ENCODE measurements at places on chromosomes 13 and 19. TPM values are rescaled to one million over a fixed set of nuclear protein-coding genes. Genes with fewer than 3 reads are reported as not detected.

The SERP2 gene
- 2.6 TPM for total RNA-seq

The FGF22 gene
- total RNA-seq, result 0.77 TPM

The IRGC gene
- not detected for total RNA-seq

The REEP6 gene
- total RNA-seq, result 49.4 TPM

GRCh38 chr13:110517505-110518225 is 43.9 kb downstream of the RAB20 start:
- H3K27me3 ChIP-seq, result no peaks in the 10 kb centered on the region
- no peaks in the 10 kb centered on the region for H3K4me1 ChIP-seq
- no peak overlapping the region for H3K27ac ChIP-seq
- H3K4me3 ChIP-seq, result no peak overlapping the region

GRCh38 chr13:43061496-43062280 is 38.3 kb downstream of the DNAJC15 start:
- H3K4me3 ChIP-seq, result peak overlapping the region; percentile 100
- peaks cover 5% of the 10 kb centered on the region for H3K4me1 ChIP-seq

DNA sequence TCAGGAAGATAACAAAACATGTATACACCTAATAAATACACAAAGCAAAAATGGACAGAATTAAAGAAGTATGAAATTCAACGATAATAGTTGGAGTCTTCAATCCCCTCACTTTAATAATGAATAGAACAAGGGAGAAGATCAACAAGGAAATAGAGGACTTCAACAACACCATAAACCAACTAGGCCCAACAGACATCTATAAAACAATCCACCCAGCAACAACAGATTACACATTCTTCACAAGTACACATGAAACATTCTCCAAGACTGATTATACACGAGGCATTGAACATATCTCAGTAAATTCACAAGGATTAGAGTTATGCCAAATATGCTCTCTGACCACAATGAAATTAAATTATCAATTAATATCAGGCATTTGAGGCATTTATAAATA is 185.5 kb upstream of the NBEA start:
- H3K4me1 ChIP-seq, result peaks cover 7% of the 10 kb centered on the region
- DNase-seq, result no peak
- H3K4me3 ChIP-seq, result no peak overlapping the region
- no peaks in the 10 kb centered on the region for H3K36me3 ChIP-seq
- H3K27ac ChIP-seq, result no peak overlapping the region
- no peaks in the 10 kb centered on the region for H3K27me3 ChIP-seq

DNA sequence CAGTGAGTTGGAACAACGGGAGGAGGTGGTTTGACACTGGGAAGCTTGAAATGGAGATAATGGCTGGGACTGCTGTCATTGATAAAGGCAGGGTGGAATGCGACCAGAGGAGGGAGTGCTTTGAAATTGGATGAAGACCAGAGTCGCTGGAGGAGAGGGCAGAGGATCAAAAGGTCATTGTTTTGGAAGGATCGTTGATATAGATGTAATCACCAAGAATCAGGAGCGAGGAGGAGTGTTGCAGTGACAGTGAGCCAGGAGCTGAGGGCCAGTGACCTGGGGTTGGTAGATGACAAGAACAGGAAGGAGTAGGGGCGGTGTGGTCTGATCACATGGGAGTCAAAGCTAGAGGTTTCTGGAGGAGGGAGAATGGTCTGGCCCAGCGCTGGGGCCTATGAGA is 25.3 kb downstream of the TM9SF2 start:
- H3K36me3 ChIP-seq, result peaks cover 79% of the 10 kb centered on the region
- DNase-seq, result no peak
- no peak overlapping the region for H3K27ac ChIP-seq
- no peak overlapping the region for H3K4me3 ChIP-seq
- no peaks in the 10 kb centered on the region for H3K4me1 ChIP-seq
- no peaks in the 10 kb centered on the region for H3K27me3 ChIP-seq

DNA sequence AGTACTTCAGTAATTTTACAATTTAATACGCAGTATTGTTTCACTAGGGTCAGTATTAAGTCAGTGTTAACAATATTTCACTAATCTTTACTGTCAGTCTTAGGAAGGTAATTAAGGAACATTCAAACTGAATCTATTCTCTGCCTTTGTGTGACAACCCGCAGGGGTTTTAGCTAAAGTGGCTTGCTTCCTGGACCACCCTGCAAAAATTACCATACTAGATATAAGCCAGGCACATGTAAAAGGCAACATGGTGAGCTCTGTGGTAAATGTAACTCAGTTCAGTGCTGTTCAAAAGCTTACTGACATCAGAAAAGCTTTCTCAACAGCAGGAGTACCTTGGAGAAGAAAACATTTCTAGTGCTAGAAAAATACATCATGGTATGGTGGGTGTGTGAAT is 116.7 kb downstream of the FREM2 start:
- H3K27me3 ChIP-seq, result no peaks in the 10 kb centered on the region
- DNase-seq, result no peak
- no peak overlapping the region for H3K4me3 ChIP-seq
- peak overlapping the region; percentile 48 for H3K27ac ChIP-seq

GRCh38 chr19:11657307-11657706 is 60.0 kb downstream of the ZNF627 start:
- no peak for DNase-seq
- peak overlapping the region; percentile 19 for H3K4me3 ChIP-seq
- no peak overlapping the region for H3K27ac ChIP-seq
- peaks cover 2% of the 10 kb centered on the region for H3K4me1 ChIP-seq

DNA sequence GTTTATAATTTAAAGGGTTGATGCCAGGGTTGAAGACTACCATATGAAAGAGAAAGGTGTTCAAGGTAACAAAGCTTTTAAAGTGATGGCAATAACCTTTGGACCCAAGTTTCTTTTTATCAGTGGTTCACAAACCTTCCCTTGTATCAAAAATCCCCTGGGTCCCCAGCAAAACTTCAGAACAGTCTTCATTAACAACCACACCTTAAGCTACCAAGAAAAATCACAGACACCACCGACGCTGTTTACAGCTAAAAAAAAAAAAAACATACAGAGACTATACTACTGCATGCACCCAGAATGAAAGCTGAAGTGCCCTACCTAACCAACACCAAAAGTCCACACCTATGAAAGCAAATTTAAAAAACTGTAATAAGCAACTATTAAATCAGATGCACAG is 13.4 kb downstream of the CNMD start:
- no peak overlapping the region for H3K27ac ChIP-seq
- no peak overlapping the region for H3K4me3 ChIP-seq
- H3K27me3 ChIP-seq, result no peaks in the 10 kb centered on the region
- H3K36me3 ChIP-seq, result no peaks in the 10 kb centered on the region
- no peaks in the 10 kb centered on the region for H3K4me1 ChIP-seq
- no peak for DNase-seq

DNA sequence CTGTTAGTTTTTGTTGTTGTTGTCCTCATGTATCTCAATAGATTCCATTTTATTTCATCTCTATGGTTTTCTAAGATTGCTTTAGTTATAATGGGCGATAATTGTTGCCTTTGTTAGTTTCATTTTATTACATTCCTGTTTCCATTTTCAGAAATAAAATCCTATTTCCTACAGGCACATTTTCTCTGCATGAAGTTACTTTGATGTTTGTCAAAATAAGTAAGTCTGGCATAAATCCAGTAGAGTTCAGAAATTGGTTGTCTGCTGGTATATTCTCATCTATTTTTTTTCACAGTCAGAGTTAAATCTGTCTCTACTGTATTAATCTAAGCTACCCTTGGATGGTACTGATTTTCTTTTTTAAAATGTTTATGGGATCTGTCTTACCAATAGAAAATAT is 204.1 kb downstream of the MYO16 start:
- H3K27me3 ChIP-seq, result no peaks in the 10 kb centered on the region
- H3K4me1 ChIP-seq, result no peaks in the 10 kb centered on the region
- H3K27ac ChIP-seq, result no peak overlapping the region

GRCh38 chr13:102724923-102725322 is 30.1 kb upstream of the METTL21C start:
- peaks cover 3% of the 10 kb centered on the region for H3K27me3 ChIP-seq
- no peaks in the 10 kb centered on the region for H3K4me1 ChIP-seq
- H3K36me3 ChIP-seq, result no peaks in the 10 kb centered on the region

DNA sequence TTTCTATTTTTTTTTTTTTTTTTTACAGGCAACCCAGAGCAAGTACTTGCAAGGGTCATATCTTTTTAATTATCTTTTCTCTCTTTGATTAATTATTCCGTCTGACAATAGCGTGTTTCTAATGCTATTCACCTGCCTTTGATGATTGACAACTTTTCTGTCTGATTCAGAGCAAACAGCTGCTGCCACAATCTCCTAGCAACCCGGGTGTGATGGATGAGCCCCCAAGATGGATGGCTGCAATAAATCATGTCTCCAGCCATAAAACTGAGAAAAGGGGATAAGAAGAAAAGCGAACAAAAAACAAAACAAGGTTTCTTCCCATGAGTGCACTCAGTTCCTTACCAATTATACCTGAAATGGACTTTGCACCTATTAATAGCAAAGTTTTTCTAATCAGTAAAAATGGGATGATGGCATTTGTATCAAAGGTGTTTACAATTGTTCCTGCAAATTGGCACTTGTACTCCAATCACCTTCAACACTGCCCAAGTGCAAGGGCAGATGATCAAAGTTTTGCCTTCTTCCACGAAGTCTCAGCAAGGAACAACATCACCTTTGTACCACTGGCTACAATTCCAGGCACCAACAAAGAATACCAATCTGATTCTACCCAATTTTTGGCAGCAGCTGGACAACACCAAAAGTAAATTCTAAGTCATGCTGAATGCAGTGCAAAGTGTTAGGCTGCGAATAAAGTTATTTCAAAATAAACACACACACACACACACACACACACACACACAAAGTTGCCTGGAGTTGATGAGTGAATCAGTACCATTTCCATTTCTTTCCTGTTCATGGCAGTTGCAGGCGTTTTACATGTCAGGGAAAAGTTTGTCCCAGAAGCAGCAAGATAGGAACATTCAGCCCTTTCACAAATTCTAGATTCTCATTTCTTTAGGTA is 12.0 kb downstream of the TSHZ3 start:
- peaks cover 2% of the 10 kb centered on the region for H3K4me1 ChIP-seq
- H3K36me3 ChIP-seq, result no peaks in the 10 kb centered on the region
- H3K4me3 ChIP-seq, result no peak overlapping the region
- no peaks in the 10 kb centered on the region for H3K27me3 ChIP-seq

GRCh38 chr13:103615771-103616170 is 549.6 kb upstream of the SLC10A2 start:
- no peak for DNase-seq
- no peaks in the 10 kb centered on the region for H3K4me1 ChIP-seq
- no peak overlapping the region for H3K4me3 ChIP-seq
- H3K27me3 ChIP-seq, result no peaks in the 10 kb centered on the region
- peak overlapping the region; percentile 49 for H3K27ac ChIP-seq

- no peak for DNase-seq
- no peaks in the 10 kb centered on the region for H3K4me1 ChIP-seq
- H3K27ac ChIP-seq, result no peak overlapping the region
- no peaks in the 10 kb centered on the region for H3K27me3 ChIP-seq
These were observed 197.1 kb downstream of the ITGBL1 start for GRCh38 chr13:101649488-101650126.
